ENCODE measurements at places on chromosomes 12 and 14.

DNA sequence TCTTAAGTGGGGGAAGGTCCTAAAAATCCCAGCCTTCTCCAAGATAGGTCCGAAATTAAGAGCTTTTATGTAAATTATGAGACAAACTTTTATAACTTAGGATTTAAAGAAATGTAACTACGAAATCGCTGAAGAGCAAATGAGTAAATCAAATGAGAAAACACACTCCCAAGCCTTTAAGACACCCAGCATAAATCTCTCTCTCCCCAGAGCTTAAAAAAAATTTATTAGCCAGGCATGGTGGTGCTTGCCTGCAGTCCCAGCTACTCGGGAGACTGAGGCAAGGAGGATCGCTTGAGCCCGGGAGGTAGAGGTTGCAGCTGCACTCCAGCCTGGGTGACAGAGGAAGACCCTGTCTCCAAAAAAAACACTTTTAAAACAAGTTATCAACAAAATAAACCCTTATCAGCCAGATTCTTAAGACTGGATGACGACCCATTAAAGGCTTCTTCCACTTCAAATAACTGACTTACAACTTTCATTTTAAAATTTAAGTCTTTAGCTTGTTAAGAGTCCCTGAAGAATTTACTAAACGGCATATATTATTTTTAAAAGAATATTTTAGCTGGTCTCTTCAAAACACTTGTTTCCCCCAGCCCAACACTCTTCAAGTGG is 3.2 kb downstream of the PTGES3 start:
- DNase-seq: peak; percentile 28

DNA sequence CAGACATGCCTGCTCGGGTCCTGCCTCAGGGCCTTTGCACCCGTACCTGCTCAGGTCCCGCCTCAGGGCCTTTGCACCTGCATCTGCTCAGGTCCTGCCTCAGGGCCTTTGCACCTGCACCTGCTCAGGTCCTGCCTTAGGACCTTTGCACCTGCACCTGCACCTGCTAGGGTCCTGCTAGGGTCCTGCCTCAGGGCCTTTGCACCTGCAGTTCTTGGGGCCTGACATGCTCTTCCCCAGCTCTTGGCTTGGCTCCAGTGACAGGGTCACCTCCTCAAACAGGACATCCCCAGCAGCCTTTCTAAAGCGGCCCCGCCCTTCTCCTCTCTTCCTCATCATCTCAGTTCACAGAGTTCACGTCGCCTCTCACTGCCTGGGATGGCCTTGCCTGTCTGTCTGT is 54.9 kb upstream of the NCOR2 start:
- DNase-seq: no peak

- no peak for DNase-seq
These were observed 40.5 kb downstream of the MED13L start for GRCh38 chr12:116236976-116237375.

- no peak for DNase-seq
These were observed 29.9 kb upstream of the RBM19 start for GRCh38 chr12:113996026-113996425.

DNA sequence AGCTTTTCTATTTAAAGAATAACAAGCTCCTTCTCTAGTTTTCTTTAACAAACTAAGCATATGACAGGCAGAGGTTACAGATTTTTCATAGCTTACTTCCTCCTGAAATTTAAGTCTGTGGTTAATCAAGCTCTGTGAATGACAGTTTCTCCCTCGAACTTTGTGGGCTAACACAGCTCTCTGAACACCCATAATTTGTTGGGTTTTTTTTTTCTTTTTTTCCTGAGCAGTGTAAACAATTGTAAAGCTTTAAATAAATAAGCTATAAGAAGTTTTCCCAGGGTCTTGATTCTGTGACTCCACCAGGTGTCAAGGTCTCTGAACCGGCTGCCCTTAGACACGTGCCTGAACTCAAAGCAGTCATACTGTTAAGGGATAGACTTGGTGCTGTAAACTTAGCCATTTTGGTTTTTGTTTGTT is 128.1 kb upstream of the AMIGO2 start:
- no peak for DNase-seq

- no peak for DNase-seq
These were observed 27.0 kb upstream of the INSM2 start for GRCh38 chr14:35506927-35507326.

DNA sequence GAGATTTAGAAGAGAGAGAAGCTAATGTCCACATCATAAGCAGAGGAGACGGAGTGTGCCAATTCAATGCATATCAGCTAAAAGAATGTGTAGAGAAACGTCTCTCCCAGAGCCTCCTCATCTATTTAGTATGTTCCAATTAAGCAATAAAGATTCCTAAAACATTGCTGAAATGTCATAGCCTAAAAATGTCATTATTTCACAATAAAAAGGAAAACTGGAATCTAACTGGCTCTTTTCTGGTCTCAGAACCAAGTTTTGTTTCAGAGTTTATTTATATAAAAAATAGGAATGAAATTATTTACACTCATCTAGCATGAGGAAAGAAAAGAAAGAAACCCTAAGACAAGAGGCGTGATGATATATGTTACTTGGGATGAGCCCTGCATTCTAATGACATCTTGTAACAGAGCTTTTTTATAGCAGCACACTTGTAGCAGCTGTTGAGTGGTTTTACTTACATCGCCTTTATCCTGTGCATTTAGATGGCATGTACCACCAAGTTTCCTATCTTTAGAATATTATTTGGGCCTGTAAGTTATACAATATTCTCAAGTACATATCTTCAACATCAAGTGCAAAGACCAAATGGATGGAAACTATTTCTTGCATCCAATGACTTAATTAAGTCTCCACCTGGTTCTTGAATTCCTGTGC is 266.3 kb upstream of the PRKD1 start:
- DNase-seq: no peak

DNA sequence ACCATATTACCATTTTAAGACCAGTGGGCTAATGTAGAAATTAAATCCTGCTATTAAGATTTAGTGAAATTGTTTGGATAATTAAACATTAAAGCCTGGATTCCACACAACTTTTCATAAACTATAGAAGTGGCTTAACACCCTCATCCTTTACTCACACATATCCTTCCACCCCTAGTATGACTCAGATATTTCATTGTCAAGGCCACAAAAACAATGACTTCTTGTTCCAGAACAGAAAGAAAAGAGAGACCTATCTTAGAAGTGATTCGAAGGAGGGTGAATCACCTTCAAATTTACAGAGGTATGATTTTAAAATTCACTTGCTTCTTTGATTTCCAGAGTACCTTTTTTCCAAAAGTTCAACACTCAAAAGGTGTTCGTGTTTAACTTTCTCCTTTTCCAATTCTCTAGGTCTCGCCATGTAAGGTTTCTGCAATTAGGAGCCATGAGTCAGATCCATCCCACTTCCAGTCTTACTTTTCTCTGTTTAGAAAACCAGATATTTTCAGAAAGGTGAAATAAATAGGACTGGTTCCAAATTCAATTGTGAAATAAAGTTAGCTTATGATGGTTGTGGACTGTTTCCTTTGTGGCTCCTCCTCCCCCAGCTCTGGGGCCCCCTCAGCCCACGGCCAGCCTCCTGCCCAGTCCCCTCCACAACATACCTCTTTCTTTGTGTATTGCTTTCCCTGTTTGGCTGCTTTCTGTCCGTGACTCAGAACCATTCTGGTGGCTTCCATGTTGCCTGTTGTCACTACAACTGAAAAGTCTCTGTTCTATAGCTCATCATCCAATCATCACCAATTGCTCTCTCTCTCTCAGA is 24.6 kb upstream of the MGP start:
- peak; percentile 70 for DNase-seq

DNA sequence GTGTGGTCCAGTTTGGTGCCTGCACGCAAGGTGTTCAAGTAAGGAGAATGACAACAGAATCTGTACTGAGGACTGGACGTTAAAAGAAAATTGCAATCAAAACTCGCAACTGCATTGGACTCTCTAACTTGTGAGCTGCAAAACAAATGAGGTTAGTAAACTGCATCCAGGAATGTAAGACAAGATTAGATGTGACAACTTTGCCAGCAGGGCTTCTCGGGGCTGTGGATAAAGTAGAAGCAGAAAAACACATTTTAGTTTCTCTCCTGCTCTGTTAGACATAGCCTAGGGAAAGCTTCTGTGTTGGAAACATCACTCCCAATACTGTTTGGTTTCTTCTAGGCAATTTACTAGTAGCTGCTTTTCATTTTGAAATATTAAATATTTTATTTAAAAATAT is 338.2 kb upstream of the NAV3 start:
- no peak for DNase-seq

GRCh38 chr14:69170839-69171238 is 17.9 kb upstream of the DCAF5 start:
- no peak for DNase-seq

GRCh38 chr14:31229638-31230572 is 22.3 kb upstream of the HECTD1 start:
- DNase-seq: no peak

GRCh38 chr12:19778172-19778571 is 338.9 kb downstream of the AEBP2 start:
- no peak for DNase-seq

DNA sequence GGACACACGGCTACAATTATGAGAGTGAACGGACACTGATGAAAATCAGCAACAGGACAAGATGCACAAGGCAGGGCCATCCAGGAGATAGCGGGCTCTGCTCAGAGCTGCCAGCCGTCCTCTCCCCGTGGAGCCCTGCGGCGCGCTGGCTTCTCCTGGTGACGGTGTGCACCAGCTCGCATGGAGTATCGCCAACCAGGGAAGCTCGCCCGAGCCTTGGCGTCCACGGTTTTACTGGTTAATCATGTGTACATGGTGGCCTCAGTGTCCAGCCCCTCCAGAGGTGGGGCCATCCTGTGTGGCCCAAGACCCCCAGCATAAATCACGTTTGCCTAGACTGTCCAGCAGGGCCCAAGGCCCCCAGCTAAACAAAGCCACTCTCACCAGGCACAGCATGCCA is 31.2 kb upstream of the DYNC1H1 start:
- no peak for DNase-seq

GRCh38 chr12:5787828-5788227 is 157.2 kb downstream of the ANO2 start:
- DNase-seq: no peak

GRCh38 chr14:102551995-102552705 is 40.3 kb upstream of the RCOR1 start:
- DNase-seq: peak; percentile 66

GRCh38 chr12:104464899-104465298 is 8.2 kb downstream of the CHST11 start:
- no peak for DNase-seq

DNA sequence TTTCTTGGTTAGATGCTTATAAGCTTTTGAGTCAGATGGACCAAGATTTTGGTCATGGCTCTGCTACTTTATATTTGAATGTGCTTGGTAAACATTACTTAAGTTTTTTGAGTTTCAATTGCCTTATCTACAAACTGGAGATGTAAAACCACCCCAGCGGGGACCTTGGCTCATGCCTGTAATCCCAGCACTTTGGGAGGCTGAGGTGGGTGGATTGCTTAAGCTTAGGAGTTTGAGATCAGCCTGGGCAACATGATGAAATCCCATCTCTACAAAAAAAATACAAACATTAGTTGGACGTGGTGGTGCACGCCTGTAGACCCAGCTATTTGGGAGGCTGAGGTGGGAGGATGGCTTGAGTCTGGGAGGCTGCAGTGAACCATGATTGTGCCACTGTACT is 11.2 kb downstream of the NECAP1 start:
- DNase-seq: no peak

GRCh38 chr12:93223440-93224426 is 154.0 kb upstream of the NUDT4 start:
- DNase-seq: no peak

- DNase-seq: no peak
These were observed 15.7 kb downstream of the RERG start for GRCh38 chr12:15205341-15206010.

- no peak for DNase-seq
These were observed 282.3 kb downstream of the CACNA1C start for GRCh38 chr12:2335109-2335508.

DNA sequence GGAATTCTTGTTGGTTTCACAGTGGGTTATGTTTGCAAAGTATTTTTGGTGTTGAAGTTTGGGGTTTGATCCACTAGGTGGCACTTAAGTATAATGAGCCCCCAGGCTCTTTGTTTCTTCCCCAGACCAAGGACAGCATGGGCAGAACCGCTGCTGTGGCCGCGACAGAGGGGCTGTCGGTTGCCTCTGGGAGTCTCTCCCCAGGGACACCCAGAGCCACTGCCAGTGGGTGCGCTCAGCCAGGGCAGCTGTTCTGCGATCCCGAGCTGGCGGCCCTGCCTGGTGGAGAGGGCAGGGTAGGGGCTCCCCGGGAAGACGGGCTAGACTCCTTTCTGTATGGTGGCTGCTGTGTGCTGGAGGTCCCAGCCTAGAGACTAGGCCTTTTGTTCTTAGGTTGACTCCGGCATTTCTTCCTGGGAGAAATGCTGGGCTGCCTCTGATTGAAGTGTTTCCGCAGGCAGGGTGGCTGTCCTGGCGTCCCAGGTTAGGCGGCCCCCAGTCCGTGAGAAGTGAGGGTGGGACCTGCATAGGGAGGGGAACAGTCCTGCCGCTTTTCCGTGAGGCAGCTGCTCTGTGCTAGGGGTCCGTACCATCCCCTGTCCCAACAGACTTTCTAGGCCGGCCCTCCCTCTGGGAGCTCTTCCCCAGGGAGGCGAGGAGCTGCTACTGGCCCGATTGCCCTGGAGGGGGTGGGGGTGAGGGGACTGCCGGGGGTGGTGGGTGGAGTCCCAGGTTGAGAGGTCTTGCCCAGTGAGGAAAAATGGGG is 253.1 kb upstream of the PELI2 start:
- no peak for DNase-seq

DNA sequence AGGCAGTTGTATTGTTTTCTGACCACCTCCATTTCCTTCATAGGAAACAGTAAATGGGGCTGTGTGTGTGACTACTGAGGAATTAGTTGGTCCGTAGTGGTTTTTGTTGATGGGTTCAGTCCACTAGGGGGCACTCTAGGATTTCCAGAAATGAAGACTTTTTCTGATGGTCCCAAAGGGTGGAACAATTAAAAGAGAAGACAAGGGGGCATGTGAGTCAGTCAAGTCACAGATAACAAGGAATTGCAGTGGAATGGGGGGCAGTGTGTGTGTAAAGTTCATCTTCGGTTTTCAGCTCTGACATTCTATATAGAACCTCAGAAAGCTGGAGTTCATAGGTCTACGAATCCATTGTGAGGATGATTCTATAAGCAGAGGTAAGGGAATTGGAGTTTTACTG is 186.6 kb upstream of the OR4E1 start:
- DNase-seq: no peak

DNA sequence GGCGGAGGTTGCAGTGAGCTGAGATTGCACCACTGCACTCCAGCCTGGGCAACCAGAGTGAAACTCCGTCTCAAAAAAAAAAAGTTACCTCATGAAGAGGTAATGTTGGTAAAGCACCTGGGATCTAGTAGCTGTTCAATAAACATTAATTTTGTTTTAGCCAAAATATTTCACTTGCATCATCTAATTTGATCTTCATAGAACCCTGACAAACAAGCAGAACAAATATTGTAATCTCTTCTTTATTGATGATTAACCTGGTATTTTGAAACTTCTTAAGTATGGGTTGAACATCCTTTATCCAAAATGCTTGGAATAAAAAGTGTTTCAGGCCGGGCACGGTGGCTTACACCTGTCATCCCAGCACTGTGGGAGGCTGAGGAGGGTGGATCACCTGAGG is 149.0 kb upstream of the AMIGO2 start:
- DNase-seq: no peak

- DNase-seq: no peak
These were observed 48.3 kb downstream of the ZFYVE21 start for GRCh38 chr14:103763730-103764488.

- DNase-seq: no peak
These were observed 46.1 kb downstream of the TMTC1 start for GRCh38 chr12:29737644-29738043.

All from activated T-cell treated with anti-CD3 and anti-CD28 coated beads, Interleukin-2, amount 50 U/mL, for 48 hours (primary cell).